Muscle of back (tissue), 13 donors: ENCODE measurements at places on chromosomes 3 and 15.

GRCh38 chr3:151268267-151269235, 9.8 kb downstream of the P2RY14 start:
- DNase-seq, result no peak

GRCh38 chr15:41056810-41057209, 59.3 kb downstream of the INO80 start:
- no peak for DNase-seq

GRCh38 chr15:65939901-65940617, 70.8 kb downstream of the RAB11A start:
- DNase-seq, result peak; percentile 73

DNA sequence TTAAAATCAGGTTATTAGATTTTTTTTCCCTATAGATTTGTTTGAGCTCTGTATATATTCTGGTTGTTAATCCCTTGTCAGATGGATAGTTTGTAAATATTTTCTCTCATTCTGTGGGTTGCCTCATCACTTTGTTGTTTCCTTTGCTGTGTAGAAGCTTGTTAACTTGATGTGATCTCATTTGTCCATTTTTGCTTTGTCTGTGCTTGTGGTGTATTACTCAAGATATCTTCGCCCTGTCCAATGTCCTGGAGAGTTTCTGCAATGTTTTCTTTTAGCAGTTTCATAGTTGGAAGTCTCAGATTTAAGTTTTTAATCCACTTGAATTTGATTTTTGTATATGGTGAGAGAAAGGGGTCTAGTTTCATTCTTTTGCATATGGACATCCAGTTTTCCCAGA, 699.1 kb downstream of the NAALADL2 start:
- no peak for DNase-seq

- DNase-seq, result no peak
Measured at GRCh38 chr3:45544717-45545296, 49.7 kb upstream of the LIMD1 start.

GRCh38 chr3:177894081-177894728, 642.0 kb upstream of the KCNMB2 start:
- DNase-seq, result no peak

DNA sequence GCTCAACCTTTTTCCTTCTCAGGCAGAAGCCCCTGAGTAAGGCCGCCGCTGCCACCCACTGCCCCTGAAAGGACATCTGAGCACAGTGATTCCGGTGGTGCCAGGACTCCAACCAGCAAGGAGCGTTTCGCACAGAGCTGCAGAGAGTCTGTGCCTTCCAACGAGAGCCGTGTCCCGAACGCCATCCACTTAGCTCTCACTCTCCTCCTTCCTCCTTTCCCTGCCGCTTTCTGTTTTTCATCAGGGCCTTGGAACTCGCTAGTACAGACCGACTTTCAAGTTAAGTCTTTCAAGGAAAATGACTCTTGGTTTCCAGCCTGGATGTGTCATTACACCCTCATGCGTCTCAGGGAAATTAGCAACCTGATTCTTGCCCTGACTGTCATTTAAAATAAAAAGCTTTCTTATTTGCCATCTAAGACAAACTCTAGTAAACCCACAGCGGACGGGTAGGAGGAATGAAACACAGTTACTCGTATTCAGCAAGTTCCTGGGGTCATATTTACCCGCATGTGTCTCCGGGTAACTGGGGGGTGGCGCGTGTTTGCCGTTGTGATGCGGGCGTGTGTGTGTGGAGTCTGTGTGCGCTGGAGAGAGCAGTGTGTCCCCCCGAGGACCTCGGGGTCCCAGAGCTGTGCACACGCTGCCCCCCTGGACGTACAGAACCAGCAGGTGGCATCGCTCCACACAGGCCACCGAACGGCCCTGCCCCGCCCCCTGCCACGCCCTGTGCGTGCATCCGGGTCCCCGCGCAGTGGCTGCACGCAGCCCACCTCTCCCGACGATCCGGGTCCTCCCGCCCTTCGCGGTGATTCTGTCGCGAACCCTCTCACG, 30.4 kb upstream of the ALDH1A3 start:
- DNase-seq, result peak; percentile 49

GRCh38 chr3:179321668-179322285, 1.1 kb upstream of the ZNF639 start:
- peak; percentile 24 for DNase-seq

DNA sequence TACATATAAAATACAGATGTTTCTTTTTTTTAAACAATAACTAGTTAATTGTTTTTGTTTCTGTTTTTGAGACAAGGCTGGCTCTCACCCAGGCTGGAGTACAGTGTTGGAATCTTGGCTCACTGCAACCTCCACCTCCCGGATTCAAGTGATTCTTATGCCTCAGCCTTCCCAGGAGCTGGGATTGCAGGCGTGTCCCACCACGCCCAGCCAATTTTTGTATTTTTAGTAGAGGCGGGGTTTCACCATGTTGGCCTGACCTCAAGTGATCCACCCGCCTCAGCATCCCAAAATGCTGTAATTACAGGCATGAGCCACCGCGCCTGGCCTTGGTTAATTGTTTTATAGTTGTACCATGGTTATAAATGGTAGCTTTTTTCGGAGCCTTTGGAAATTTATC, 72.3 kb downstream of the PIAS1 start:
- peak; percentile 67 for DNase-seq

- DNase-seq, result peak; percentile 69
Measured at GRCh38 chr15:37995461-37996347, 61.3 kb downstream of the TMCO5A start.

- DNase-seq, result no peak
Measured at GRCh38 chr15:58459560-58459959, 27.8 kb downstream of the LIPC start.

DNA sequence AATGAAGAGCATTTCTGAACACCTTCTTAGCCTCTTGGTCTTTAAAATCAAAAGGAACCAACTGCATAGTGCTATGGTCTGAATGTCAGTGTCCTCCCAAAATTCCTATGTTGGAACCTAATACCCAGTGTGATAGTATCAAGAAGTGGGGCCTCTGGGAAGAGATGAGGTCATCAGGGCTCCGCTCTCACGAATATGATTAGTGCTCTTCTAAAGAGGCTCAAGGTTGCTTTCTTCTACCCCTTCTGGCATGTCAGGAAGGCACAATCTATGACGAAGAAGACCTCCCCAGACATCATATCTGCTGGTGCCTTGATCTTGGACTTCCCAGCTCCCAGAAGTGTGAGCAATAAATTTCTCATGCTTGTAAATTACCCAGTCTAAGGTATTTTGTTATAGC, 209.5 kb downstream of the MAGI1 start:
- no peak for DNase-seq

- no peak for DNase-seq
Measured at GRCh38 chr3:69723389-69723788, 15.9 kb upstream of the MITF start.

DNA sequence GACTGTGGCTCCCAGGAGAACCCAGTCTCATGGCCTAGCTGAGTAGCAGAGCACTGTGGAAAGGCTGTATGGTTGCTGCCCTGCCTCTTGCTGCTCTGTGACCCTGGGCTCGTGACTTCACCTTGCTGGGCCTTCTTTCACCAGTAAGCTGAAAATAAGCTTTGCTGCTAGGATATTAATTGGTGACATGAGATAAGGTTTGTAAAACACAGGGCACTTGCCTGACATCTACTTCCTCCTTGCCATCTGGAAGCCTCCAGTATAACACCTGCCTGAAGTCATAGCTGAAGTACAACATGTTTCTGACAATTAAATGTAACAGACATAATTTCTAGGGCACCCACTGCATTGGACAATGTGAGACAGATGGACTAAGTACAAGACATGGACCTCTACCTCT, 53.6 kb downstream of the CLEC3B start:
- DNase-seq, result no peak

- no peak for DNase-seq
Measured at GRCh38 chr15:78179286-78179840, 30.2 kb downstream of the IDH3A start.

DNA sequence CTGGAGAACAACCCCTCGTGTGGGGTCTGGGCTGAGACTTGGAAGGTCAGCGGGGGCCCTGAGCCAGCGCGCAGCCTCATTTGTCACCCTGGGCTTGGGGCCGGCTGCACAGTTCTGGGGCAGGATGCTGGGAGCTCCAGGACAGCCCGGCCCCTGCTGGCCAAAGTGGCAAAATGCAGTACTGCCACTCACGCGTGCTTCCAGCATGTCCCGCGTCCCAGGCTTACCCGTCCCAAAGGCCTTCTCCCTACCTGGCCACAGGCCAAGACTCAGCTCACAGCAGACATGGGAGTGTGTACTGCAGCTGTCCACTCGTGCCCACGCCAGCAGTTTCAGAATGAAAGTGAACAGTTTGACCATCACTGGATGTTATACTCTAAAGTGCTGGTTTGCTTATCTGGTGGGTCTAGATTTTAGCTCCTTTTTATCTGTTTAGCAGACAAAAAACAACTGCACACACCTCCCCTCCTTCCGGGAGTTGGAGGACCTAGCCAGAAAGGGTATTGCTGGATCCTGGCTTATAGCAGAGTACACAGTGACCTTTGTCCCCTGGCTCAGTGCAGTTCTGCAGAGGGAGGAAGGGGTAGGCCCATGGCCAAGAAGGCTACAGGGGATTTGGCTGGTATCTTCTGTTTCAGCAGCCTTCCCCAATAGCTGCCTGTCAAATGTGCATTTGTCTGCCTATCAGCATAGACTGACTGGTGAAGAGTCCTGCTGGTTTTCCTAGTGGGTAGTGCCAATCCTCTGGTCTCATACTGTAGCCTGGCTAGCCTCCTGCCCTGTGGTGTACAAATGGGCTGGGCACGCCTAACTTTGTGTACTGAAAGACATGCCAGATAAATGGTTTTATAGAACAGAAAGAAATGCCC, 23.2 kb upstream of the IP6K2 start:
- DNase-seq, result peak; percentile 49

DNA sequence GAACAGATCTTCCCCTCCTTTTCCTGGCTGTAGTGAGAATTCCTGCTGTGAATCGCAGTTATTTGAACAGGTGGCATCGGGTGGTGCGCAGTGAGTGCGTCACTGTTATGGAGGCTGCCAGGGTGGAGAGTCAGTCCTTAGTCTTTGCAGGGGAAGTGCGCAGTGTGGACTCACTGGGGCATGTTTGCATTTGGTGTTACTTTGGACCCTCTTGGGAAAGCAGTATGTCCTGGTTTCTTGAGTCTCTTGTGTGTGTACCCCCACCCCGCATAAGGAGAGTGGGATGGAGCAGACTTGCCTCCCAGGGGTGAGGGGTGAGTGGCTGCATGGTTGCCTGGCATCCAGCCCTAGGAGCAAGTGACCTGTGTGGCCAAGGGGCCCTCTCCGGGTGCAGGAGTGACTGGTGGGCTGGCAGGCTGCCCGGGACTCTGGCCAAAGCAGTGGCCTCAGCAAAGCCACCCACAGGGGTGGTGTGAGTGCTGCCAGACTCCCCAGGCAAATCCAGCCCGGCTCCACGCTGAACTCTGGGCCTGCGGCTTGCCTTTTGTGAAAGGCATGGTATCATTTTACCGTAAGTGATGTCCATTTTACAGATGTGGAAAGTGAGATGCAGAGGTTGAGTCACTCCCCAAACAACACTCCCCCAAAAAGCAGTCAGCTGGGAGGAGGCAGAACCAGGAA, 46.4 kb downstream of the DNASE1L3 start:
- DNase-seq, result no peak

- no peak for DNase-seq
Measured at GRCh38 chr15:68551296-68551635, 27.5 kb upstream of the CORO2B start.

DNA sequence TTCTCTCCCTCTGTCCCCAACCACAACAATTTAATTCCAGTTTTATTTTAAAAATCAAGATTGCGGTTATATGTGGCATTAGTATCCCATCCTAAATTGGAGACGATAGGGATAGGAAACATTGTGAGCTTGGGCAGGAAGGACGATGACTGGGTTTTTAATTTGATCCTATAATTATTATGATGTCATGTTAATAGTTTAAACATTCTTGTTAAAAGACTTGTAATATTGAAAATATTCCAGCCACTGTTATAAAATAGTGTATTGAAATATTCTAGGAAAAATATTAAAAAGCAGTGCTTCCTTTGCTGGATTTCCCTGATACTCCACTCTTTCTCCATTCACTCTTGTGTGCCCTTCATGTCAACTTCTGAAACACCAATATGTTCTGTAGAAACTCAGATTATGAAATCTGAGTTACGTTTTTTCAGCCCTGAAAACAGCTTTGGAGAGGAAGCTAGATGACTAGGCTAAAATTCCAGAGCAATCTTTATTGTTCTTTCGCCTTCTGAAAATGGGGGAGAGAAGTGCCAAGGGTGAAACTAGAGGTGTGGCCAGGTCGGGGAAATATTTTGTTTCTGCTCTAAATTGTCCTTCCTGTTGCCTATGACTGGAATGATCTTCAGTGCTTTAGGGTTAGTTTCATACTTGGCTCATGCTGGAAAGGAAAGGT, 46.1 kb upstream of the MAP3K13 start:
- no peak for DNase-seq

DNA sequence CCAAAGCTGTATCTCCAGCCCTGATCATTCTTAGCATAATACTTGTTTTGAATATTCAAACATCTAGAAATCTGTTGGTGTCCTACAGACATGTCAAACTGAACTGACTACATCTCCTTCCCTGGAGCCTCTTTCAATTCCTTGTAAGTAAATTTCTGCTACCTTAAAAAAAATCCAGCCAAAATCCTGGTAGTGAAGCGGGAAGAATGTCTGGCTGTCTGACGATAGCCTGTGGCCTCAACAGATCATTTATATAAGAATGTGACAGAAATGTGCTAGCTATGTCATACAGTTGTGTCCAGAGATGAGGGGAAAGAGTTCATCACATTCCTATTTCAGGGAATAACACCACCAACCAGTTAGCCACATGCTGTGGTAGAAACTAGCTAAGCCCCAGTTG, 18.6 kb upstream of the TM6SF1 start:
- DNase-seq, result no peak

GRCh38 chr3:59380146-59380545, 330.3 kb upstream of the CFAP20DC start:
- DNase-seq, result no peak

- DNase-seq, result no peak
Measured at GRCh38 chr3:131223373-131224289, 157.9 kb upstream of the NUDT16 start.

- DNase-seq, result peak; percentile 85
Measured at GRCh38 chr3:21839592-21839991, 88.6 kb upstream of the ZNF385D start.

- DNase-seq, result peak; percentile 51
Measured at GRCh38 chr15:85443593-85444087, 63.2 kb downstream of the AKAP13 start.

DNA sequence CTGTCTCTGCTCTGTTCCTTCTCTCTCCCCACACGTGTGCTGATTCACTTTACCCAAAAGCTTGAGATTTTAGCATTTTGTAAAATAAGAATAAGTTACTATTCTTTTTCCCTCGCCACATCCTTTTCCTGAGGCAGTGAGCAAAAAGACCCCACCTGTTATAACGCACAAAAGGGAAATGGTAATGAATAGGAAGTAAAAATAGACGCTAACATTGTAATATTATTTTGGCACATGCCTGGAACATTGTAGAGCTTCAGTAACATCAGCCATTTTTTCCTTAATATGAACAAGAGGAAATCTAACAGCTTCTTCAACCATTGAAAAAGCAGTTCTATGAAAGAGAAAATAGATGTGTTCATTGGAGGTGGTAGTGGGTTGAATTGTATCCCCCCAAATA, 40.5 kb downstream of the CD200 start:
- DNase-seq, result no peak
